ENCODE measurements at places on chromosomes 12 and 14. TPM values are rescaled to one million over a fixed set of nuclear protein-coding genes. Genes with fewer than 3 reads are reported as not detected.

Gene JDP2
- 21.8 TPM for total RNA-seq

Gene WNT1
- total RNA-seq, result not detected

Gene FGF6
- total RNA-seq, result not detected

Gene ADCY4
- total RNA-seq, result 2.4 TPM

Gene KRT1
- total RNA-seq, result not detected

Gene TAS2R42
- total RNA-seq, result not detected

DNA sequence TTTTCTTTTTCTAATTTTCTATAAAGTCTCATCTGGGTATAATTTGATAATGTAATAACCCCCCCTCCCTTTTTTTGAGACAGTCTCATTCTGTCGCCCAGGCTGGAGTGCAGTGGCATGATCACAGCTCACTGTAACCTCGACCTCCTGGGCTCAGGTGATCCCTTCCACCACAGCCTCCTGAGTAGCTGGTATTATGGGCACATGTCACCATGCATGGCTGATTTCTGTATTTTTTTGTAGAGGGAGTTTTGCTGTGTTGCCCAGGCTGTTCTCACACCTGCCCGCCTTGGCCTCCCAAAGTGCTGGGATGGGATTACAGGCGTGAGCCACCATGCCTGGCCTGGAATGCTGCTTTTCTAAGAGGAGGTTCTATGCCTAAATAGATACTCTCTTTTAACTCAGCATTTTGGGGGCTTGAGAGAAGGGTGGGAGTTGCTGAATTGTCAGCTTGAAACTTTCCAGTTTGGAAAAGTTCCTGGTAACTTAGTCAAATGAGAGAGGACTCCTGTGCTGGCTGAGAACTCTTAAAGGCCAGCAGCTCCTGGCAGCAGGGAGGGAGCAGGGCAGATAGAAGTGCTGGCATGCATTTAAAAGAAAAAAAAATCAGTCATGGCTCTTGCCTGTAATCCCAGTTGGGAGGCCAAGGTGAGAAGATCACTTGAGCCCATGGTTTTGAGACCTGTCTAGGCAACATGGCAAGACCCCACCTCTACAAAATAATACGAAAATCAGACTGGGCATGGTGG is 13.0 kb downstream of the NUDT4 start:
- no peak for DNase-seq

DNA sequence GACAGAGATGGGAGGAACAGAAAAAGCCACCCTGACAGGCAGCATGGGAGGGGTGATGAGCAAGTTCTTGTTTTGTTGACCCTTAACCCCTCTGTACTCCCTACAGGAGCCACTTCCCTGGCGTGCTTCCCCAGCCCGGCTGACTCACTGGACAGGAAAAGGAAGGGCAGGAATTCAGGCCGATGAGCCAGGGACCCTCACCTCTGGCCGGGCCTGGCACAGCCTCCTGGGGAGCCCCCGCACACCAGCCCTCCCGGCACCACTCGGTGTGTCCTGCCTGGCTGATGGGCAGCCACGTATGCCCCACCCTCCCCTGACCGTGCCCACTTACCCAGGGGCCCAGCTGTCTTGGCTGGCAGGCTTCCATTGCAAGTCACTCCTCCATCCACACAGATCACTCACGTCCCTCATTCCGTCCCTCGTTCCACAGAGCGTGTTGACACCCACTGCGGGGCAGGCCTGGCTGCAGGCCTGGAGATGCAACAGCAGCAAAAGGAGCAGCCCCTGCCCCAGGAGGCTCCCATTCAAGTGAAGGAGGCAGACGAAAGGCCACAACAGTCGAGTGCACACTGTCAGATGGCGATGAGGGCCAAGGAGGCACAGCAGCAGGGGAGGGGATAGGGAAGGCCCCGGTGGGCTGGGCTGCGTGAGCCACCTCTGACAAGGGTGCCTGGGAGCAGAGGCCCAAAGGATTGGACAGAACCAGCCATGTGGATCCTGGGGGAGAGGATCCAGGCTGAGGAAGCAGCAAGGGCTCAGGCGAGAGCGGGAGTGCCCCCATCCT is 19.7 kb upstream of the CD9 start:
- DNase-seq, result no peak

DNA sequence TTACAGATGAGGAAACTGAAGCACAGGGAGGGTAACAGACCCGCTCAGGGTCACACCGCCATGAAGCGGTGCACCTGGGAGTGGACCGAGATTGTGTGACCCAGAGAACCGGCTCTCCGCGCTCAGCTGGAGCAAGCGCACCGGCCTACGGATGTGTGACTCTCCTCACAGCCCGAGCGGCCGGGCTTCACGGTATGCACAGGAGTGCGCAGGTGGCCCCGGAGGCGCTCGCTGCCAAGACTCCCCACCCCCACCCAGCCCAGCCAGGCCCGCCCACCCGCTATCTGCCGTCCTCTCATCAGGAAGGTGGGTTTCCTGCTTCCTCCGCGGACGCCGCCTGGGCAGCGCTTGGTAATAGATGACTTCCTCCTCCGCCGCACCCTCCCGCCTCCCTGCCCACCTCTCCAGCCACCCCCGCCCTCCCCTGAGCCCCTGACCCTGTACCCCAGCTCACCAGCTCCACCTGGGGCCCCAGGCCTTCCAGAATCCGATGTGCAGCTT is 110.7 kb downstream of the NCOR2 start:
- DNase-seq, result no peak

DNA sequence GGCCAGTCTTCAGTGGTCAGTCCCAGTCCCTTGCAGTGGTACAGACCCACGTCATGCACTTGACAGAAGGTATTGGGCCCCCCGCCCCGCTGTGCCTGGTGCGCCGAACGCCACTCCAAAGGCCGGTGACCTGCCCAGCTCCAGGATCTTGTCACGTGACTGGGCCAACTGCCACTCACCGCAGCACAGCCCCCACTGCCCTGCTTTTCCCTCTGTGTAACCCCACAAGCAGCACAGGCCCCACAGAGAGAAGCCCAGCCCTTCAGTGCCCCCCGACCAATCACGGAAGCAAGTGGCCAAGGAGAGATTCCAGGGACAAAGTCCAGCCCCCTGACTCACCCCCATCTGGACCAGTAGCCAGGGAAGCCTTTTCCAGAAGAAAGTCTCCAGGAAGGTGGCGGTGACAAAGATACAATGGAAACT is 498 bp downstream of the GPR132 start:
- DNase-seq, result no peak

- no peak for DNase-seq
Observed at GRCh38 chr14:84657911-84658310, 872.0 kb upstream of the FLRT2 start.

- DNase-seq, result no peak
Observed at GRCh38 chr12:30878024-30878423, 48.5 kb upstream of the TSPAN11 start.

DNA sequence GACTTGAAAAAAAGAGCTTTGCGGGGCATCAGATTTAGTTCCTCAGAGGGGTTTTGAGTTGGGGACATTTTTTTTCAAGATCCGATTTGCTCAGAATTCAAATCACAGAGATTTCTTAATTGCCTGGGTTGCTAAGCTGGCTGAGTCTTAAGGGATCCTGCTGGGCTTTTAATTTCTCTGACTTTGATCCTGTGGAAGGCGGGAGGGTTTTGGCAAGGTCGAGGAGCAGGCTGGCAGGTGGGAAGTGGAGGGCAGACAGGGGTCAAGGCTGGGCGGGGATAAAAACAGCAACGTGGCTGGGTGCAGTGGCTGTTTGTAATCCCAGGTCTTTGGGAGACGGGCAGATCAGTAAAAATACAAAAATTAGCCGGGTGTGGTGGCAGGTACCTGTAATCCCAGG is 33.5 kb upstream of the CCDC63 start:
- no peak for DNase-seq

GRCh38 chr14:102020058-102020971 is 55.9 kb downstream of the DYNC1H1 start:
- no peak for DNase-seq

DNA sequence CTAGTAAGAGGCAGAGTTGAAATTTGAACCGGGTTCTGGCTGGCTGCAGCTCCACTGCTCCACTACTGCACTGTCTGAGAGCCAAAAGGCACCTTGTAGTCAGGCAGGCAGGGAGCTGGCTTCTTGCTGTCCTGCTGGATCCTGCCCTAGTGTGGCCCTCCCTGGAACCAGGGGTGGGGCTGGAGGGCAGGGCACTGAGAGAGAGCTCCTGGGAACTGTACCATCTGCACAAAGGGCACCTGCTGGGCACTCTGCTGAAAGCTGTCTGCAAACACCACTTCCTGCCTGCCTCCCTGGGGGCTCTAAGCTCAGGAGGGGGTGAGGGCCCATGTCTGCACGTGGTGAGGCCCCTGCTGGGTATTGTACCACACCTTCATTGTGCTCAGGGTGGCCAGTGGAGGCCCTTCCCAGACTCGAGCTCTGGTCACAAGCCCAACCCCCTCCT is 19.0 kb upstream of the TCL1B start:
- DNase-seq, result peak; percentile 24

GRCh38 chr14:91173221-91173670 is 59.4 kb downstream of the DGLUCY start:
- peak; percentile 89 for DNase-seq

GRCh38 chr14:37597914-37598746 is 2.7 kb downstream of the TTC6 start:
- peak; percentile 32 for DNase-seq

GRCh38 chr12:70456953-70457352 is 90.9 kb downstream of the KCNMB4 start:
- no peak for DNase-seq

DNA sequence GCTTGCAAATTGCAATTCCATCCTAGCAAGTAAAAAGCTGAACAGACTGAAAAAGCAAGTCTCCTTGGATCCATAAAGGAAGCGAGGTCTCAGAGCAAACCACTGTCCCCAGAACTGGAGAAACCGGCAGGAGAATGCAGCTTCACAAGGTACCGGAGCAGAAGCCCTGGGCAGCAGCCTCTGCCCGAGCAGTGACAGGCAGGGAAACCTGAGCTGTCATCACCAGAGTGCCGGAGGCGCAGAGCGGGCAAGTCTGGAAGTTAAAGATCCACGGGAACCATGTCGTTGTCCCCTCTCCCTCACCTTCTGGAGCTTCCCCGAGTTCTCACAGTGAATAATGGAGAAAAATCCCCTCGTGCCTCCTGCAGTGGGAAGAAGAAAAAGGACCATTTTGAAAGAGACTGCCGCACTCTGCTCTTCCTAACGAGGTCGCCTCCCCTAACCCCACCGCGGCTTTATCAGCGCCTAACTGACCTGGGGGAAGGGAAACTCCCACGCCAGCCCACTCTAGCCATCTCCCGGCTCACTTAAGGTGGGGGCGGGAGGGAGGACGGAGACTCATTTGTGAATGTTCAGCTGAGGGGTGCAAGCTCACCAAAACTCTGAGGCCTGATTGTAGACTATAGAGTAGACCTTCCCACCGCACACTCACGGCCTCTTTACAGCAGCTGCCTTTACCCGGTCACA is 27.8 kb downstream of the FBXL14 start:
- peak; percentile 30 for DNase-seq

DNA sequence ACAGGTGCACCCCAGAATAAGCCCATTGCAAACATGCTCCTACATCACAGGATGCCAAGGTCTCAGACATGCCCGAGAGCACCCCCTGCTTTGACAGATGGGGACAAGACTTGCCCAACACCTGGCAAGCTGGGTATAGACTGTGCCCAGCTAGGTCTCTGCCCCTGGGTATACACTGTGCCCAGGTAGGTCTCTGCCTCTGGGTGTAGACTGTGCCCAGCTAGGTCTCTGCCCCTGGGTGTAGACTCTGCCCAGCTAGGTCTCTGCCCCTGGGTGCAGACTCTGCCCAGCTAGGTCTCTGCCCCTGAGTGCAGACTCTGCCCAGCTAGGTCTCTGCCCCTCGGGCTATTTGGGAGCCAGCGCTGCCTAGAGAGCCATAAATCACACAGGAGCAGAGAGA is 85.9 kb downstream of the CCDC88C start:
- DNase-seq, result no peak

- DNase-seq, result no peak
Observed at GRCh38 chr12:24012528-24012927, 63.1 kb upstream of the SOX5 start.

DNA sequence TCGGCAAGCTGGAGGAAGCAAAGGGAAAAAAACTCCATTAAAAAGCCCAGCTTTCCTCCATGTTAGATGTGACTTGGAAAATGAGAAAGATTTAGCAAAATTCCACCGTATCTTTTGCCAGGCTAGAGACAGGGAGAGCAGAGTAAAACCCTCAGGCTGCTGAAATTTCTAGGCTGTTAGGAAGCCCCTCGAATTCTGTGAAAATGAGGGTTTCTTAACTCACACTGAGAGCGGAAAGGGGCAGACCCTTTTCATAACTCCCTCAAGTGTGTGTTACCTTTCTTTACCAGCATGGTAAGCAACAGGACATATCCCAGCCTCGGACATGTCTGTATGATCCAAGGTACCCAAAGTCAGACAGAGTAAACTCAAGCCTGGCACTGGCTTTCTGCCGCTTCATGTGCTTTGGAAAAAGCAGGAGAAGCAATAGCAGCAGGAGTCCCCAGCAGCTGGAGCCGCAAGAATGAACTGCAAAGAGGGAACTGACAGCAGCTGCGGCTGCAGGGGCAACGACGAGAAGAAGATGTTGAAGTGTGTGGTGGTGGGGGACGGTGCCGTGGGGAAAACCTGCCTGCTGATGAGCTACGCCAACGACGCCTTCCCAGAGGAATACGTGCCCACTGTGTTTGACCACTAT is at the start of gene RHOJ:
RHOJ (plus strand) TSS at position 37 of the 637 bp plus-strand sequence; CDS start at position 464, 427 bp downstream.
- peak; percentile 26 for DNase-seq

GRCh38 chr12:7693793-7694192 is 1.8 kb downstream of the GDF3 start:
- no peak for DNase-seq

GRCh38 chr14:106134886-106135285 is 608.5 kb downstream of the TMEM121 start:
- no peak for DNase-seq

- DNase-seq, result no peak
Observed at GRCh38 chr12:126425264-126425663, 1360.0 kb downstream of the AACS start.

DNA sequence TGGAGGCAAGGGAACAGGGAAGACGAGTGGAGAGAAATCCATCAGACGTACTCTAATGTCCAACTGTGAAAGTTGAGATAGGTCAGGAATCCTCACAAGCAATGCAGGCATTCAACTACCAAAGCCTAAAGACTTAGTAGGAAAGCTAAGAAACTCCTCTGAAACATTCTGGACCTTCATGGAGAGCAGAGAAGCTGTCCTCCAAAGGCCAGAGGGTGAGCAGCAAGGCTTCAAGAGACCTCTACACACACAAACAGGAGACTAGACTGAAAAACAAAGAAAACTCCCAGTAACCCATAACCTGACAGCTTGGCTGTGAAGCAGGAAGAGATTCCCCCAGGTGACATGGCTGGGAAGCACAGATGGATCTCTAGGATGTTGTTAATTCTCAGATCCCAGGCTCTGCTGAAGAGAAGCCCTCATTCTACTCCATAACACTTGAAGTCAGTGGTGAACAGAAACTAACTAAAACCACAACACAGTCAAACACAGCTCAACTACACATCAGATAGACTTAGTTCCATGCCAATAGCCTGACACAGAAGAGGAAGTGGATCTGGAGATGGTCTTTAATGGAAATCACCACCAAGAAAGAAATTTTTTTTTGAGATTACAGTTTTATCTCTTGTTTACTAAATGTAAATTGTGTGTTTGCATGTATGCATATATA is 23.2 kb upstream of the LYZ start:
- no peak for DNase-seq

- no peak for DNase-seq
Observed at GRCh38 chr14:80605536-80605935, 336.0 kb downstream of the CEP128 start.

GRCh38 chr12:74849801-74850200 is 312.2 kb downstream of the ATXN7L3B start:
- no peak for DNase-seq

Measured in WTC11 (cell line).